GM18507 (cell line): ENCODE measurements at places on chromosomes 3 and 15.

GRCh38 chr3:157128771-157129681 is 30.9 kb downstream of the CCNL1 start:
- DNase-seq: no peak

DNA sequence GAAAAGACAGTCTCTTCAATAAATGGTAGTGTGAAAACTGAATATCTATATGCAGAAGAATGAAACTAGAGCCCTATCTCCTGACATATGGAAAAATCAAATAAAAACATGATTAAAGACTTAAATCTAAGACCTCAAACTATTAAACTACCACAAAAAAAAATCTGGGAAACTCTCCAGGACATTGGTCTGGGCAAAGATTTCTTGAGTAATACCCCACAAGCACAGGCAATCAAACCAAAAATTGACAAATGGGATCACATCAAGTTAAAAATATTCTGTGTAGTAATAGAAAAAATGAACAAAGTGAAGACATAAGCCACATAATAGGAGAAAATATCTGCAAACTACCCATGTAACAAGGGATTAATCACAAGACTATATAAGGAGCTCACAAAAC is 286.4 kb downstream of the TBC1D5 start:
- DNase-seq: no peak

- no peak for DNase-seq
Measured at GRCh38 chr3:45676325-45677032, 12.7 kb upstream of the SACM1L start.

DNA sequence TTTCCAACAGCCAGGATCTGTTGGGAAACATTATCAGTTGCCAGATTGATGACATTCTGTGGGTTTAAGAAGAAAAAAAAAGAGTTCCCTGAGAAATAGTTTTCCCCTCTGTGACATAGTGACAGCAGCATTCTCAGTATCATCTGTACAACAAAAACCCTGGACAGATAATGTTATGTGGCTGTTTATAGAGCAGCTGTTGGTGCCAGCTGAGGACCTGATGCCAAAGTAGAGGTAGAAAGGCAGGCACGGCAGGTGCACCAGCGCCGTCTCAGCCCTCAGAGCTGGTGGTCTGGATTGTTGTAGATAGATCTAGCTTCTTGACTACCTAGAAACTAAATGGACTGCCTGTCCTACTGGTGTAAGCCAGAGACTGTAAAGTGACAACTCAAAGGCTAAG is 56.2 kb upstream of the FILIP1L start:
- DNase-seq: no peak

- no peak for DNase-seq
Measured at GRCh38 chr15:64006642-64007041, 39.6 kb downstream of the DAPK2 start.

- no peak for DNase-seq
Measured at GRCh38 chr3:49378249-49378895, 20.2 kb upstream of the GPX1 start.

DNA sequence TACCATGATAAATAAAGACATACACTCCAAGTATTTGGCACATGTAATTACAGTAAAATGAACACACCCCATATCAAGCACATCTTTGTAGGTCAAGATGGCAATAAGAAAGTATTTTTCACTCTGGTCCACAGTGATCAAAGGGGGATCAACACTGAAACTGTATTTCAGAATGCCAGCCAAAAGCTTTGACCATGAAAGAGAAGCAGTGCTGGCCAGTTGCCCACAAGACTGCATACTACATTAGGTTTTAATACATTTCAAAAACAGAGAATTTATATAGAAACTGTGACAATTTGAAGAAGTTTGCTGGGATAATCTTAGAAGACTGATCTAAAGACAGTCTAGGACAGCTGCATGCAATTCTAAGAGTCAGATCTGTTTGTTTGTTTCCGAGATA is 1035.3 kb downstream of the FHIT start:
- DNase-seq: no peak

- no peak for DNase-seq
Measured at GRCh38 chr15:85955501-85956391, 123.9 kb upstream of the AGBL1 start.

DNA sequence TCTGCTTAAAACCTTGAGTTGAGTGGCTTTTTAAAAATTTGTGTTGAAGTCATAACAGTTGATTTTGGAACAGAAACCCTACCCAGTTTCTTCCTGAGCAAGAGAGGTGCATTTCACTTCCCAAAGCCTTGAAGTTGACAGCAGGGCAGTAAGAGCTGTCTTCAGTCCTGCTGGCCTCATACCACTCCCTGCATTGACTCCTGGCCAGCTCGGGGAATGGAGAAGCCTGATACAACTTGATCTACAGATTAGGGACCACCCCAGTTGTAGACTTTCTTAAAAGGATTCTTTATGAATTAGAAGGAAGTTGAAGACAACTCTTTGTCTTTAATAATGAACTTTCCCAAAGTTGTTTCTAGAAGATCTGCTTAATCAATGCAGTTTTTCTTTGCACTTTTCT is 90.6 kb upstream of the FLNB start:
- no peak for DNase-seq

DNA sequence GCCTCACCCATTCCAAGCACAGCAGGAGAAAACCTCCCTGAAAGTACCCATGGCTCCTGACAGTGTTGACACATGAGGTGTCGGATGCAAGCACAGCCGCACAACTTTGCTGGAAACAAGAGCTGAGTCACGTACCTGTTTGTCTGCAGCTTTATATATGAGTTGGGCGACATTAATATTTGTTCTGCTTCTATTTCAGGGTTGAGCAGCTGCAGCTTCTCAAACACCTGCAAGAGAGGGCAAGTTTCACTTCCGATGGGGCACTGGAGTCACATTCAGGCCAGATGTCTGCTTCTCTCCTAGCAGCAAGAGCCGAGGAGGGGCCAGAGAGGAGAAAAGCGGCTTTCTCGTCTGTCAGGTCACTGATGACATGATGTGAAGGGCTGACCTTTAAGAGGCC is 88.0 kb downstream of the NUP210 start:
- DNase-seq: peak; percentile 60

DNA sequence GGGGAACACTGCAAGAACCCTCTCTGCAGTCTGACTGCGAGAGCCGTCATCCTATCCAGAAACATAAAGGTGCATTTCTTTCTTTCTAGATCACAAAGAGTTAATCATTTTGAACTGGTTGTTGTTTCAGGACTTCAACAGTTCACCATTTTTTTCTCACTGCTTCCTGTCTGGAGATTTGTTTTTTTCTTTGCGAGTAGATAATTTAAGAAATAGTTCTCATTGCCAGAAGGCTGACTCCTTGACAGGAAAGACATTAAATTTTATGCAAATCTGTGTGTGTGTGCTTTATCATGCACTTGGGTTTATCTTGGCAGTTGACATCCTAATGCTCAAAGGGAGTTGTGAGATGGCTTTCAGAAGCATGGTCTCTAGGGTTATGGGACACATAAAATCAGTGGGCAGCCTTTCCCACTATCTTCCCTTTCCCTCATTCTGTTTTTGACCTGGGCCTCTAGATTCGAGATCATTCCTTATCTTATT is 123.5 kb upstream of the TBL1XR1 start:
- no peak for DNase-seq

DNA sequence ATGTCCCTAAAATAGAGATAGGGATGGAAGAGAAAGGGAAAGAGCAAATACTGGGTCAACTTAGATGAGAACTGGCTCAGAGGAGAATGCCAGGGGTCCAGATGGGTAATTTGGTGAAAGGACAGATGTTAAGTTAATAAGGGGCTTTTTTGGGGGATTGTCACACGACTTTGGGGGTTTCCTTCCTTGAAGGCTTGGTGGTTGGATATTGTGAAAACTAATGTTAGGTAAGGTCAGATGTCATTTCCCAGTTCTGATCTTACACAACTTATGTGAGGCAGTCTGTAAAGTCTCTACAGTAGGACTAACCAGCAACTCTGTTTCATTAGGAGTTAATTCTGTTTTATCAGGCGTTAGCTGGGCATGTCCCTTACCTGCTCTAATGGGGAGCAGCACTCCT is 231.1 kb downstream of the NR2F2 start:
- DNase-seq: no peak

GRCh38 chr15:50168783-50169411 is 13.1 kb upstream of the SLC27A2 start:
- no peak for DNase-seq

GRCh38 chr3:133457025-133457424 is 57.2 kb downstream of the BFSP2 start:
- DNase-seq: no peak

DNA sequence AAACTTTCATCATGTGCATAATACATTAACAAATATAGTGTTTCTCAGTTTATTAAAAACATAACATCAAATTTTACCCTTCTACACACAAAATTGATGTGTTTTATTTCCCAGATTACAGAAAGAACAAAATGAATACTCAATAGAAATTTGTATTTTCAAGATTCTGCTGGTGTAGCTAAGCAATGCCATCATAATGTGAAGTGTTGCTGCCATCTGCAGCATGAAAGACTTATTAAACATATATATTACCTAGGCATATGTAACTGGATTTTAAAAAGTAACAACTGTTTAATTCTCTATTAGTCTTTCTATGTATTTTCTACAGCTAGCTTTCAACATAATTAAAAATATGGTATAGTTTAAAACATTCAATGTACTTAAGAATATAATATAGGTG is 27.5 kb downstream of the PLSCR5 start:
- DNase-seq: no peak

GRCh38 chr3:22659651-22660475 is 543.3 kb upstream of the UBE2E2 start:
- no peak for DNase-seq

DNA sequence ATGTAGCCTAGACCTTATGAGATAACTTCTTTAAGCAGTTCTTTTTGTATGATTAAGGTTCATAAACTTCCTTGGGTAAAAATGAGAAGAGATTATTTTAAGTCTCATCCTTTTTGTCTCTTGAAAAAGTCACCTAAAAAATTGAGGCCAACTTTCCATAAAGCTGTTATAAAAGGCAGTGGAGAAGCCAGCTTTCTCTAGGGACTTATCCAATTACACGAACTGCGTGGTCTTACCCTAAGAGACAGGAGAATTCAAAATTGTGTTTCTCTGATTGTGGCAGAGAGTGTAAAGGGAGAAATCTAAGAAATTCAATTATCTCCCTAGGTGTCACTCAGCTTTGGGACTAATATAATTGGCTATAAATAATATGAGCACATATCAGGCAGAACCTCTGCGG is 262.0 kb downstream of the SHOX2 start:
- no peak for DNase-seq

DNA sequence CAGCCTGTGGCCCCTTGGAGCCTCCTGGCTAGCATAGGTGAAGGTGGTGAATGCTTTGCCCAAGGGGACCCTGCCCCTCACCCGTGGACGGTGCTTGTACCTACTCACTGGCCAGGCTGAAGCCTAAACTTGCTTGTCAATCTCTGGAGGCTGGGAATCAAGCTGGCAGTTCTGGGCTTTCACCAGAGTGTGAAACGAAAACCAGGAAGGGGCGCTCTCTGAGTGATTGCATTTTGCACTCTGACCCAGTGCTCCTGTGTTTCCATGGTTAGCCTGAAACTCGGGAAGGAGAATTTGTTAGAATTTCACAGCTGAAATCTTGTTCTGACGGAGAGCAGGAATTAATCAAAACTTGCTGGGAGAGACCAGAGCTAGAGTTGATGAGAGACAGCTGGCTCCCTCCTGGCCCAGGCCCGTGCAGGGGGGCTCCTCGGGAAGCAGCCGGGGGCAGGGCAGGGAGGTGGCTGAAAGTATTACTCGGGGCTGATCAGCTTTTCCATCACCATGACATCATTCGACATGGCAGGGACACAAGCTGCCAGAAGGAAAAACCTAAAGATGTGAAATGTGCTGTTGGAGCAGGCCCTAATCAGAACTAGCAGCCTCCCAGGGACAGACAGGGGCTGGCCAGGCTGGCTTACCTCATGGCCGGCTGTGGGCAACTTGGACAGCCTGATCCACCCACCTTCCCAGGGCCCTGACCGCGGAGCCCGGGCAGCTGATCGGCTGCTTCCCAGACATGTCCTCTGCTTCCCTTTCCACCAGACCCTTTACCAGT is 323.6 kb upstream of the CTDSPL start:
- no peak for DNase-seq

GRCh38 chr3:69058180-69058946 is 6.2 kb upstream of the TMF1 start:
- DNase-seq: no peak

DNA sequence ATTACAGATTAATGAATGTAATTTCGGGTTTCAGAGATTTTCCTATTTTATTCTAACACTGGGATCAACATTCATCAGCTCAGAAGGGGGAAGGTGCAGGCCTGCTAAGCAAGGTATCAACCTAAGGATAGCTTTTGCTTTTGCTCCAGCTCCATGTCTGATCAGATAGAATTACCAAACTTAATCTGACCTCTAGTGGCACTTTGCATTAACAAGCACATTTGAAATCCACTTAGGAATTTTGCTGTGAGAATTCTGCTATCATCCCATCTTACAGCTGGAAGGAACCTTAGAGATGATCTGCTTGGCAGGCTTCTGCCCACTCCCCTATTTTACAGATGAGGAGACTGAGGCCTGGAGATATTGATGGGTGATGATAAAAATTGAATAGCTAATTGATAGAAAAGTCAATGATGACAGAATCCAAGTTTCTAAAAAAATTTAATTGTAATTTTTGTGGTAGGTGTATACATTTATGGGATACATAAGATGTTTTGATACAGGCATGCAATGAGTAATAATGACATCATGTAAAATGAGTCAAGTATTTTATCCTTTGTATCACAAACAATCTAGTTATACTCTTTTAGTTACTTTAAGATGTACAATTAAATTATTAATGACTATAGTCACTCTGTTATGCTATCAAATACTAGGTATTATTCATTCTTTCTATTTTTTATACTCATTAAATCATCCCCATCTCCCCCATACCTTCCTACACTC is 209.2 kb upstream of the ZPLD1 start:
- no peak for DNase-seq

DNA sequence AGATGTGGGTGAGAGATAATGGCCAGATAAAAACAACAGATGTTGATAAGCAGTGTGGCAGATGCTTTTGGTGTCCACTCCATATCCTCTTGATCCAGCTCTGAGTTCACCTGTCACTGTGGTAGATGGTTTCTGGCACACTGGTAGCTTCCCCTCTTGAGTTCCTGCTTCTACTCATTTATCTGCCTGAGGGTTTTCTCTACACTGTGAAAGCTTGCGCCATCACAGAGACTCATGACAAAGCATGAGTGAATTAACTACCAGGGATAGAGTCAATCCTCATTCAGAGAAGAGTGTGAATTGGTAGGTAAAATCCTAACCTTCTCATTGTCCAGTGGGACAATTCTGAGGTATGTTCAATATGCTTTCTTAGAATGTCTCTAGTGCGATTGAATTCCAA is 50.0 kb upstream of the ARHGEF26 start:
- no peak for DNase-seq

GRCh38 chr3:44803298-44803697 is 41.7 kb downstream of the KIF15 start:
- peak; percentile 8 for DNase-seq

DNA sequence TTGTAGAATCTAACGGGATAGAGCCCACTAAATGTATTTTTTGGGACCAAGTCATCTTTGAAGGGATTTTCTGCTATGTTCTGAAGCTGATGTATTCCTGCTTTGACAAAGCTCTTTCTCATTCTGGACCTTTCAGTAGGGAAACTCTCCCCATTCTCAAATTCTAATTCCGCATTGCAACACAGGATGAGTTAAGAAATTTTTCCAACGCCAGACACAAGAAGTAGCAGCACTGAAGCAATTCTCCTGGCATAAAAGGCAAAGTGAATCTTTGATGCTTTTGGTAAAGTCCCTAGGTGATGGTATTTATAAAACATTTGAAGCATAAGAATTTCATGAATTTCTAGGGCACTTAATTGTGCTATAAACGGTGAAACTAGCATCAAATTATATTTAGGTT is 76.8 kb downstream of the ZPLD1 start:
- no peak for DNase-seq

- no peak for DNase-seq
Measured at GRCh38 chr3:141575879-141576743, 89.3 kb downstream of the RASA2 start.
